ENCODE measurements at places on chromosomes 5 and 9. TPM values are rescaled to one million over a fixed set of nuclear protein-coding genes. Genes with fewer than 3 reads are reported as not detected.

The DNLZ gene
- 12.0 TPM for total RNA-seq

The SLC6A18 gene
- total RNA-seq = not detected

The ERAP2 gene
- 108 TPM for total RNA-seq

The HINT2 gene
- total RNA-seq = 61.0 TPM

The ST8SIA4 gene
- 11.2 TPM for total RNA-seq

The OR1N1 gene
- not detected for total RNA-seq

The NDUFB6 gene
- total RNA-seq = 73.9 TPM

The AQP3 gene
- 7.2 TPM for total RNA-seq

The ESM1 gene
- not detected for total RNA-seq

The MLANA gene
- total RNA-seq = not detected

The RANBP3L gene
- total RNA-seq = 0.10 TPM

The NUTM2G gene
- not detected for total RNA-seq

The GPR150 gene
- total RNA-seq = 0.94 TPM

The DROSHA gene
- 60.9 TPM for total RNA-seq

The FOXD1 gene
- total RNA-seq = 0.12 TPM

The RPP25L gene
- 25.7 TPM for total RNA-seq

The CDO1 gene
- total RNA-seq = 0.57 TPM

The SLC25A2 gene
- total RNA-seq = not detected

The SPINK6 gene
- not detected for total RNA-seq

The DNAI1 gene
- total RNA-seq = 0.26 TPM

The FBP1 gene
- 1.9 TPM for total RNA-seq

The DAB2 gene
- total RNA-seq = not detected
